ENCODE measurements at places on chromosomes 1 and 21. TPM values are rescaled to one million over a fixed set of nuclear protein-coding genes. Genes with fewer than 3 reads are reported as not detected.

DNA sequence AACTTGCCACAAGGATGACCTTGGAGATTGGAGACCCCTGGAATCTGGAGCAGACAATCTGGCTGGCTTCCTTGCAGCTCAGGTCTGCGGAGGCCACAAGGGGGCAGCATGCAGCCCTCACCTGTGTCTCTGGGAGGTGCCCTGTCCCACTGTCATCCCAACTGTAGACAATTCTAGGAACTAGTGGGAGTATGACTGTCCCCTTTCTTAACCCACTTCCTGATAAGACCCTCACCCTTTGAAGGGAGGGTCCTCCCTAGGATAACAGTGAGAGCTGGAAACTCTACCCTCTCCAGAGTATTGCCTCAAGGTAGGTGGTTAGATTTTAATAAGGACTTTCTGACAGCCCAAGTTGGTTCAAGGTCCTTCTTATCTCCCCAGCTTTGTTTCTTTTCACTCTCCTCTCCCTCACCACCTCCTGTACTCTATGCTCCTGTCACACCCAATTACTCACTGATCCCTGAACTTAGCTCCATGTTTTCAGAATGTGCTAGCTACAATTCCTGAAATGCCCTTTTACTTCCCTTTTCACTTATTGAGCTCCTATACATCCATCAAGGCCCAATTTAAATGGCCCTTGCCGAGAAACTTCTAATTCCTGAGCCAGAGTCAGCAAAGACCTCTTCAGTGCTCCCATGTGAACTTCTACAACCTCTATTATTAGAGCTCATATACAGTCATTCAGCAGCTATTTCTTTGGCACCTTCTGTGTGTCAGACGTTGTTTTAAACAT, 9.2 kb upstream of the KCNQ4 start:
- H3K27me3 ChIP-seq, result no peaks in the 10 kb centered on the region
- peaks cover 26% of the 10 kb centered on the region for H3K4me1 ChIP-seq
- H3K36me3 ChIP-seq, result peaks cover 49% of the 10 kb centered on the region
- no peak overlapping the region for H3K4me3 ChIP-seq
- peak; percentile 76 for DNase-seq

GRCh38 chr1:223669003-223669795, 3.7 kb upstream of the CAPN8 start:
- H3K27ac ChIP-seq, result no peak overlapping the region
- H3K36me3 ChIP-seq, result no peaks in the 10 kb centered on the region
- no peaks in the 10 kb centered on the region for H3K4me1 ChIP-seq
- peaks cover 5% of the 10 kb centered on the region for H3K27me3 ChIP-seq
- no peak overlapping the region for H3K4me3 ChIP-seq

- peak overlapping the region; percentile 65 for H3K27ac ChIP-seq
- no peaks in the 10 kb centered on the region for H3K27me3 ChIP-seq
Measured at GRCh38 chr1:155313261-155313660, 4.6 kb downstream of the FDPS start.

GRCh38 chr1:168468822-168469221, 75.0 kb downstream of the XCL2 start:
- H3K27ac ChIP-seq, result peak overlapping the region; percentile 84
- no peak for DNase-seq
- H3K36me3 ChIP-seq, result peaks cover 58% of the 10 kb centered on the region
- H3K4me3 ChIP-seq, result no peak overlapping the region
- H3K27me3 ChIP-seq, result no peaks in the 10 kb centered on the region

DNA sequence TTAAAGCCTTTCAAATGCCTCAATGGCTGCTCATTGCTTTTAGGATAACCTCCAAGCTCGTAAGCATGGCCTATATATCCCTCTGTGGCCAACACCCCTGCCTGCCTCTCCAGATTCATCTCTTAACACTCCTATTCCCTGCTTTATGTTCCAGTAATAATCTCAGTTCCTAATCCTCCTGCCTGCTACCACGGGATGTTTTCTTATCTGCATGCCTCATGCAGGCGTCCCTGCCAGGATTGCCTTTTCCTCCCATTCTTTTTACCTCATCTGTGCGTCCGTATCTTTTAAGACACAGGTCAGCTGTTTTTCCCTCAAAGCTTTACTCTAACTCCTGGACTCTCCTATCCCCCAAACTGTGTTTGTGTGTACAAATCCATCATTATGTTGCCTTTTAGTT, 36.1 kb downstream of the ZBTB40 start:
- DNase-seq, result no peak
- H3K4me3 ChIP-seq, result no peak overlapping the region
- H3K4me1 ChIP-seq, result peaks cover 11% of the 10 kb centered on the region
- no peaks in the 10 kb centered on the region for H3K27me3 ChIP-seq

- H3K27me3 ChIP-seq, result no peaks in the 10 kb centered on the region
- DNase-seq, result no peak
- peaks cover 97% of the 10 kb centered on the region for H3K4me1 ChIP-seq
- peak overlapping the region; percentile 75 for H3K4me3 ChIP-seq
- peaks cover 94% of the 10 kb centered on the region for H3K36me3 ChIP-seq
- peak overlapping the region; percentile 95 for H3K27ac ChIP-seq
Measured at GRCh38 chr21:44084496-44085241, 22.5 kb upstream of the PWP2 start.

GRCh38 chr1:15945011-15945831, 30.7 kb downstream of the ZBTB17 start:
- peaks cover 27% of the 10 kb centered on the region for H3K4me1 ChIP-seq
- H3K36me3 ChIP-seq, result peaks cover 24% of the 10 kb centered on the region
- H3K27me3 ChIP-seq, result no peaks in the 10 kb centered on the region
- H3K27ac ChIP-seq, result no peak overlapping the region
- no peak for DNase-seq

- H3K36me3 ChIP-seq, result no peaks in the 10 kb centered on the region
- H3K27ac ChIP-seq, result no peak overlapping the region
- peaks cover 4% of the 10 kb centered on the region for H3K27me3 ChIP-seq
- no peak overlapping the region for H3K4me3 ChIP-seq
- peaks cover 1% of the 10 kb centered on the region for H3K4me1 ChIP-seq
Measured at GRCh38 chr1:32400876-32401631, 6.8 kb upstream of the BSDC1 start.

- DNase-seq, result no peak
- peaks cover 8% of the 10 kb centered on the region for H3K4me1 ChIP-seq
- H3K27me3 ChIP-seq, result no peaks in the 10 kb centered on the region
- H3K27ac ChIP-seq, result no peak overlapping the region
- H3K36me3 ChIP-seq, result no peaks in the 10 kb centered on the region
- no peak overlapping the region for H3K4me3 ChIP-seq
Measured at GRCh38 chr1:155202198-155202597, 5.5 kb downstream of the THBS3 start.

DNA sequence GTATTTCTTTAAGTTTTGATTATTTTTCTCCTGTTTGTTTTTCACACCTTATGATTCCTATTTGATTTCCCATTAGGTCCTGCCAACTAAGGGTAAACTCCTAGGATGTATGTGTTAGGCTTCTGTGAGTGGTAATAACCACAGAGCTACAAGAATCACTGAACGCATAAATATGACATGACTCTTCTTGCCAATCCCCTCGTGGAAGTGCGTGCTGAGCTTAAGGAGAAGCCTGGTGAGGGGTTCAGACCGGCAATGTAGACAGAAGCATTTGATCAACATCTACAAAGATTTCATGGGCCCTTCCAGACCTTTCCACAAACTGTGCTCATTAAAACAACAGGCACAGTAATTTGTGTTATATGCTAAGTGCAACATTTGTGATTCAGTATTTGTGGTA, 273.8 kb upstream of the SNX7 start:
- H3K36me3 ChIP-seq, result peaks cover 10% of the 10 kb centered on the region
- H3K27me3 ChIP-seq, result peaks cover 10% of the 10 kb centered on the region
- peaks cover 24% of the 10 kb centered on the region for H3K4me1 ChIP-seq
- H3K4me3 ChIP-seq, result peak overlapping the region; percentile 47

- peaks cover 14% of the 10 kb centered on the region for H3K27me3 ChIP-seq
- H3K36me3 ChIP-seq, result no peaks in the 10 kb centered on the region
- no peak overlapping the region for H3K4me3 ChIP-seq
- no peak overlapping the region for H3K27ac ChIP-seq
- no peak for DNase-seq
Measured at GRCh38 chr21:45043541-45044020, 30.8 kb upstream of the ADARB1 start.

Gene SPRR2F
- not detected for total RNA-seq

Gene SAMD13
- 0.29 TPM for total RNA-seq

Gene CDC20
- 232 TPM for total RNA-seq

Gene IFI16
- total RNA-seq, result 308 TPM

Gene ACTN2
- total RNA-seq, result not detected

Gene TFF2
- not detected for total RNA-seq

Gene BGLAP
- total RNA-seq, result 2.8 TPM
